Activated CD4-positive, alpha-beta T cell treated with anti-CD3 and anti-CD28 coated beads, Interleukin-2, amount 50 U/mL, for 48 hours (primary cell): ENCODE measurements at places on chromosomes 11 and 22.

DNA sequence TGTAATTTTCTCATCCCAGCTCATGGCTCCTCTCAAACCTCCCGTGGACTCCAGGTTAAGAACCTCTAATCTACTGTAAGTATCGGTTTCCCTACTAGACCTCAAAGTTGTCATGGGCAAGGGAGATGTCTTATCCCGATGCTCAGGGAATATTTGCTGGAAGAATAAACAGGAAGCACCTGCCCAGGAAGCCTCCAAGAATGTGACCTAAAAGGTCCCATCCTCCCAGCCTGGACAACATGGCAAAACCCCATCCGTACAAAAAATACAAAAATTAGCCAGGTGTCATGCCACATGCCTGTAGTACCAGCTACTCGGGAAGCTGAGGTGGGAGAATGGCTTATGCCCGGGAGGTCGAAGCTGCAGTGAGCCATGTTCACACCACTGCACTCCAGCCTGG lies 62.4 kb downstream of the APOL1 start:
- DNase-seq, result no peak

GRCh38 chr11:31764766-31765165 lies 46.4 kb downstream of the PAX6 start:
- no peak for DNase-seq

GRCh38 chr22:25540908-25541660 lies 23.4 kb upstream of the GRK3 start:
- no peak for DNase-seq

GRCh38 chr11:6062691-6063358 lies 32.3 kb upstream of the OR56A1 start:
- no peak for DNase-seq

DNA sequence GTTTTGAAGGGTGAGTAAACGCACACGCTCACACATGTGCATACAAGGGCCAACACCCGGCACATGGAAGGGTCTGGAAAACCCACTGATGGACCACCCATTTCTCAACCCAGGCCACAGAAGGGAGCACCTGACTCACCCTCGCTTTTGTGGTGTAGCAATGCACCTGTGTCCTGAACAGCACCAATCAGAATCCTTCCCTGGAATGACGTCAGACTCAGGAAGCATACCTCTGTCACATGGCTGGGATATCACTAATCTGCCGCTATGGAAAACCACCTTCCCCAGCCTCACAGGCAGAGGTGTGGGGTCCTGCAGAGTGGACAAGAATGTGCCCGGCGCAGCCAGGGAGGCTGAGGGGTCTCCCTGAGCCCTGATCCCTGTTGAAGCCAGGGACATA lies 9.0 kb upstream of the OSM start:
- DNase-seq, result no peak

DNA sequence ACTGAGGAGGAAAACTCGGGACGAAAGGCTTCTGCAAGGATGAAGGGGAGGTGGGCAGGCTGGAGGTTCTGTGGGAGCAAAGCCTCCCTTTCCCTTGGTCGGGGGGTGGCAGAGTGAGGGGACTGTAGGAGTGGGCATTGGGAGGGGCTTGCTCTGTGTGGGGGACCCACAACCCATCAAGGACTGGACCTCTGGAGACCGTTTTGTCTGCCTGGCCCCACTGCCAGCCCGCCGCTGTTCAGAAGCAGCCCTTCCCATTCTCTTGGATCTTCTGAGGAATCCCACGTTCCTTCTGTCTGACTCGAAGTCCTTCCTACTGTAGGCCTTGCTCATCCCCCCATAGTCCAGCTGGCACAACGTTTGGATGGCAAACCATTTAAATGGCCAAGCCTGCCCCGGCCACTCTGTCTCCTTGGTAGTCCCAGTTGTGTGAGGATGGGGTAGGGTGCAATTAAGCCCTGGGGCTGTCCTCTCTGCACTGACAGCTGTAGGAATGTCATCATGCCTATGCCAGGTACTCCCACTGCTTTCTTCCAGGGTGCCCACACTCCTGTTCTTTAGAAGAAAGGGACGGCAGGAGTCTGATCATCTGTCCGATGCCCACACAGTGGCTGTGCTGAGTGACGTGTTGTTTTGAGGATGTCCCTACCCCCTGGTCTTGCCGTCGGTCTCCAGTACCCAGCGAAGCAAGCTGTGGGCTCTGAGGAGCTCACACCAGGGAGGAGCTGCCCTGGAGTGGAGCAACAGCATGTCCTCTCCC lies 17.0 kb upstream of the NECTIN1 start:
- DNase-seq, result no peak

GRCh38 chr11:62664405-62665074 lies 470 bp downstream of the C11orf98 start:
- peak; percentile 59 for DNase-seq

DNA sequence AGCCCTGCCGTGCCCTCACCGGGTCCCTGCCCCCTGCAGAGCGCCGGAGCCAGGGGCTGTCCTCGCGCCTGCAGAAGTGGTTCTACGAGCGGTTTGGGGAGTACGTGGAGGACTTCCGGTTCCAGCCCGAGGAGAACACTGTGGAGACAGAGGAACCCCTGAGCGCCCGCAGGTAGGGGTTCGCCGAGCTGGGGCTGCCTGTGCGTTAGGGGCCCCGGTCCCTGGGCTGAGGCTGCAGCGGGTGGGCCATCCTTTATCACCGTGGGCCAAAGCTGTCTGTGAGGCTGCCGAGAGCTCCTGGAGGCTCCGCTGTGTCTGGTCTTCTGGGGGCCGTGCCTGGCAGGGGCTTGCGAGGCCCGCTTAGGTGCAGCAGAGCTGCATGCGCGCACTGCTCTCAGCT lies 42.8 kb downstream of the GRAMD4 start:
- DNase-seq, result no peak

DNA sequence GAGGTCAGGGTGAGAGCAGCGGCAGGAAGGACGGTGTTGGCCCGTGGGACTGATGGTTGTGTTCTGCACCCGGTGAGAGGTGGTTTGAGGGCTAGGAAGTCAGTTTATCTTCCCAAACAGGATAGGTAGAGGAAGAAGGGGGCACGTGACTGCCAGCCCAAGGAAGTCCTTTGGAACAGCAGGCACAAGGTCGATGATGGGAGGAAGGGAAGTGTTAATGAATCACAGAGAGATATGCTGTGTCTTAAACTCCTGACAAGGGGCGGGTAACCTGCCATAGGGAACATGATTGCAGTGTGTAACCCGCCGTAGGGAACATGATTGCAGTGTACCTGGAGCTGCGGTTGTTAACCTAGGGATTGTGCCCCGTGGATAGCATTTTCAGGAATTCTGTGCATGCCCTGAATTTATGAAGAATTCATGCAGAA lies 49.0 kb downstream of the PRR5L start:
- no peak for DNase-seq

DNA sequence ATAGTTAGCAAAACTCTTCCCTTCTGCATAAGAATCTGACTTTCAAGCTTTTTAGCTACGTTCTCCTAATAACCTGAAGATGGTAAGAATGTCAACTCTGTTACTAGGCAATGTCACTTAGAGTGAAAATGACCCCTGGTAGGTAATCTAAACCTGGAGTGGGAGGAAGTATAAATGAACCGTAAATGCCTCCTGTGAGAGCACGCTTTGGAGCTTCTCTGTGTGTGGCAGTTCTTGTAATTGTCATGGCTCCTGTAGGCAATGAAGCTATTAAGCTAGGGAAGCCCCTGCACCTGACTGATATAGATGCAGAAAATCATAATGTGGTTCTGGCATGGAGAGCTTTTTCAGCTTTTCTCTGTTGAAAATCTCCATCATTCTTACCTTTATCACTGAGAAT lies 29.4 kb downstream of the CALCA start:
- DNase-seq, result no peak

DNA sequence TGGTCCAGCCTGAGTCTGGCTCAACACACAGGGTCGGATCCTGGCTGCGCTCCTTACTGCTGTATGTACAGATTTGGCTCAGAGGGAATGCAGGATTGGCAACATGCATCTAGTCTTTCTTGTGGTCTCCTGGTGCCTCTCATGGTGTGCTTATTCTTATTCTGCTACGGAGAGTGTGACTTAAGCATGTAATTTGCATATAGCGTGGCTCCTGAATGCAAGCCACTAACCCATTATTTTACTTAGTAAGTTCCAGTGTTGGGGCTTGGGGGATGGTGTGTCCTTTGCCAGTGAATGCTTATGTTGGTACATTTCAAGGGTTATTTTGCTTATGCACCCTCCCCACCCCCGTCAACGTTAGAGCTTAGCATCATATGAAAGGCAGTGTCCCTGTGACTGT lies 51.2 kb downstream of the PTPRJ start:
- no peak for DNase-seq
